ENCODE measurements at places on chromosomes 12 and 14. TPM values are rescaled to one million over a fixed set of nuclear protein-coding genes. Genes with fewer than 3 reads are reported as not detected.

Gene TNS2
- 15.9 TPM for total RNA-seq

- no peak for DNase-seq
Measured at GRCh38 chr12:120718055-120718454, 7.6 kb upstream of the ACADS start.

- DNase-seq: no peak
Measured at GRCh38 chr14:89866458-89866857, 88.1 kb downstream of the EFCAB11 start.

DNA sequence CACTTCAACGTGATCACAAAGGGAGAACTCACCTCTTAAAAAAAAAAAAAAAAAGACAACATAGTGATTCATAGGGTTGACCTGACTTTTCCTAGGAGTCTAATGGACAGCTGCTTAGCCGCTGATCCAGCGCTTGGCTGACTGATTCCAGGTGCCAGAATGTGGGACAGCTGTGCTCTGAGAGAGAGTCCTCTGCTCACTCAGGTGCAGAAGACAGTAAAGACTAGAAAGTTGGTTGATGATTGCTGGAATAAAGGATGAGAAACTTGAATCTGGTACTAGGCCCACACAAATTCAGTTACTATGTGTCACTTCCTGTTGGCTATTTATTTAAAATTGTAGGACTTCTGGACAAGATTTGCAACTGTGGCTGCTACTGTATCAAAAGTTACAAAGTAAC lies 229.4 kb downstream of the CHST11 start:
- no peak for DNase-seq

DNA sequence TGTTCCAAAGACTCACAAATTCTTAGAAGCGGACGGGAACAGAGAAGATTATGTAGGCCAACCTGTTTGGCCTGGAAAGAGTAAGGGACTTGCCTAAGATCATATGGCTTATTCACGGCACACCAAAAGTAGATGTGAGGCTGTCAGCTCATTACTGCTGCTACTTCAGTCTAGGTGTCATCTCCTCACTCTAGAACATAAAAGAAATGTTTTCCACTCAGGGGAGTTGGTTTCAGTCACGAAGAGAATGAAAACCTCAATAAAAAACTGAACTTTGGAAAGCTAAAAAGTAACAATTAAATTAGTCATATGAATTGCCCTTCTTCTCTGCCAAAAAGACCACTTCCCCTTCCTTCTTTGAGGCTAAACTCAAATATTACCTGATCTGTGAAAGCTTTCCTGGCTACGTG lies 658 bp upstream of the CEP128 start:
- DNase-seq: peak; percentile 2

Gene PTHLH
- 0.37 TPM for total RNA-seq

GRCh38 chr12:52817003-52817698 lies 3.2 kb upstream of the KRT4 start:
- DNase-seq: no peak

DNA sequence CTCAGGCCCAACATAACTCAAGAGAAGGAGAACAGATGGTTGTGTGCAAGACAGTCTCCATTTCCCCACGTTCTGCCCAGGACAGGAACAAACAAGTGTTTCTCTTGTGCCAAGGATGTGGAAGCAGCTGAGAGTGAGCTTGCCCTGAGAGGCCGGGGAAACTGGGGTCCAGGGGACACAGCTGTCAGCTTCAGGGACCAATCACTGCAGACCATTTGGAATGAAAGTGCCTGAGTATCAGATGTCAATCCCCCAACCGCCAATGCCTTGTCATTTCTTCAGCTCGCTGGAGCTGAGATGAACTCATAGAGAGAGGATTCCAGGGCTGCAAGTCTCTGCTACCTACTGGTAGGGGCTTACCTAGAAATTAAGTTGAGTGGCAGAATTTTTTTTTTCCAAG lies 71.9 kb upstream of the METAP2 start:
- no peak for DNase-seq

DNA sequence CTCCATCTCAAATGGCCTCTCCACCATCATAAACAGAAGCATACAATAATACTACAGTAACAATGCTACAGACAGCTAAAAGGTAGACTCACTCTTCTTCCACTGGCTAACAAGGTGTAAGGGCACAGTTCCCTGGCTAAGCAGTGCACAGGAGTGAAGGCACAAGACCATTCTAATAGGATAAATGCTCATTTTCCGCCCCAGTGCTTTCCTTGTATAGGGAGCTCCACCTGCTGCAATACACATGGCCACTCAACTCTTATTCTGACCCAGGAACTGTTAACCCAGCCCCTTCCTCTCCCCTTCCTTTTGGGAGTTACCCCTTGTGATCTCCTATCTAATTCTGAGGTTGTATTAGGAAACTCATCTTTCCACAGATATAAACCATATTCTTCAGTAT lies 124.6 kb downstream of the KCNK10 start:
- DNase-seq: no peak

- no peak for DNase-seq
Measured at GRCh38 chr12:29211696-29212095, 62.6 kb downstream of the FAR2 start.

Gene JKAMP
- total RNA-seq: 104 TPM

DNA sequence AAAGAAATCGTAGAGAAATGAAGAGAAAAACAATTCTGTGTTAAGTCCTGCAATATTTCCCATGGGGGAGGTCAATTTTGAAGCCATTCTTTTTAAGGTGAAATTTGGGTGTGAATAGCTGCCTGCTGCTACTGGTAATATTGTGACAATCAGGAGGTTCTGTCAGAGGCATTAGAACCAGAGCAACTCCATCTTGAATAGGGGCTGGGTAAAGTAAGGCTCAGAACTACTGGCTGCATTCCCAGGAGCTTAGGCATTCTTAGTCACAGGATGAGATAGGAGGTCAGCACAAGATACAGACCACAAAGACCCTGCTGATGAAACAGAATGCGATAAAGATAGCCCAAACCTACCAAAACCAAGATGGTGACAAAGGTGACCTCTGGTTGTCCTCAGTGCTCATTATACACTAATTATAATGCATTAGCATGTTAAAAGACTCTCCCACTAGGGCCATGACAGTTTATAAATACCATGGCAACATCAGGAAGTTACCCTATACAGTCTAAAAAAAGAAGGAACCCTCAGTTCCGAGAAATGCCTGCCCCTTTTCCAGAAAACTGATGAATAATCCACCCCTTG lies 24.8 kb upstream of the MTHFD1 start:
- peak; percentile 3 for DNase-seq

Gene RNASE3
- total RNA-seq: not detected

Gene ZNF384
- 20.9 TPM for total RNA-seq

DNA sequence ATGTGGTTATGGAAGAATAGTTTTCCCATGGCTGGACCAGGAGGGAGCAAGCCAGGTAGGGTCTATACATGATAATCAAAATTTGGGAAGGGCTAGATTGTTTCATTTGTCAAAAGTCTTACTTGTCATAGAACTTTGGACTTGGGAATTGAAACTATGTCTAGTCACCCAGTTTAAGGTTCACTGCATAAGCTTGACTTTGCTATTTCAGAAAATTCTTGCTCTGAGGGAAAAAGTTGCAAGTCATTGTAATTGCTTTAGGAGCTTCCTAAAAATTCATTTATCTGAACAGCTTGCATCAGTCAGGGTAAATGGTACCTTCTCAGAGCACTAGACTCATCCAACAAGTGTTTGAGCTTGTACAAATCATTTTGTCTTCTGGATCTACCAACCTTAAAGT lies 1194.7 kb downstream of the GALC start:
- DNase-seq: no peak

DNA sequence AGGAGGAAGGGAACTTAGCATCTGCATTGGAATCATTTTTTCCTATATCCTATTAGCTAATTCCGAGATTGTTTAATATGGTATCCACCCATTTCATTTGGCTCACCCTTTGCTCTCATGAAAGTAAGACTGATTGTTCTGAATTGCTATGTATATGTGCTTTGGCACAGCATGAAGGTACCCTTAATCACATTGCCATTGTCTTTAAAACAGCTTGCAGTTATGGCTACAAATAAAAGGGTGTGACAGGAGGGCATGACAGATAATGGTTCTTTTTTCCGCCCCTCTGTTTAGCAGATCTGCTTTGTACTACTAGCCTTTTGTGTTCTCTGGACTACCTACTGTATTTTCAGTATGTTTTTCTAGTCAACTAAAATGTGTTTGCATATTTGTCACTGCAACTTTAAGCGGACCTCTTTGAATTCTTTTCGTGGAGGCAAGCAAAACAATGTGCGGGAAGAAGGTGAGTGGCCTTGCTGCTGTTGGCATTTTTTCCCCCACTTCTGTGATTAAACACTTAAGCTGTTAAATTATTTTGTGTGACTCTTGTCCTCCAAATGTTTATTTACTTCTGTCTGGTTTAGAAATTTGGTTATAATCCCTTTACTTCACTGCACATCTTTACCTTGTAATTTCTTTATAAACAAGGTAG lies 35.8 kb downstream of the FBXO34 start:
- no peak for DNase-seq

GRCh38 chr12:103820361-103820760 lies 20.7 kb downstream of the NT5DC3 start:
- DNase-seq: no peak

Data from SK-MEL-5 (cell line).